Foreskin keratinocyte (primary cell): ENCODE measurements at places on chromosomes 12 and 14.

- no peak for DNase-seq
Observed at GRCh38 chr14:84707830-84708229, 822.1 kb upstream of the FLRT2 start.

DNA sequence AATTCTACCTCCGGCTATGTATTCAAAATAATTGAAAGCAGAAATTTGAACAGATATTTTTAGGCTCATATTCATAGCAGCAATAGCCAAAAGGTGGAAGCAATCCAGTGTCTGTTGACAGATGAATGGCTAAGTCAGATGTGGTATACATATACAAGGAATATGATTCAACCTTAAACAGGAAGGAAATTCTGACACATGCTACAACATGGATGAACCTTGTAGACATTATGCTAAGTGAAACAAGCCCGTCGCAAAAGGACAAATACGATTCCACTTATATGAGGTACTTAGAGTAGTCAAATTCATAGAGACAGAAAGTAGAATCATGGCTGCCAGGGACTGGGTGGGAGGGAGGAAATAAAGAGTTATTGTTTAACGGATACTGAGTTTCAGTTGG is 331.6 kb downstream of the PCNX1 start:
- no peak for DNase-seq

- no peak for DNase-seq
Observed at GRCh38 chr12:17151917-17152316, 546.0 kb upstream of the LMO3 start.

GRCh38 chr14:96627386-96627785 is 125.2 kb downstream of the PAPOLA start:
- DNase-seq: no peak

DNA sequence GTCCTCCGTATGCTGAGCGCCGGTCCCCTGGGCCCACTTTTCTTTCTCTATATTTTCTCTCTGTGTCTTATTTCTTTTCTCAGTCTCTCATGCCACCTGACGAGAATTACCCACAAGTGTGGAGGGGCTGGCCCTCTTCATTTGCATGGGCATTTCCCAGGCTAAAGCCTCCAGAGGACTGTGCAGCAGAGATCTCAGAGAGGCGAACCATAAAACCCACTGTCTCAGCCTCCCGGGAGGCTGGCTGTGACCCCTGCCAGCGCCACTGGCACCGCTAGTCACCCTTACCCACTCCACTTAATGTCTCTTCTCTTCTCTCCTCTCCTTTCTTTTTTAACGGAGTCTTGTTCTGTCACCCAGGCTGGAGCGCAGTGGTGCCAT is 7.1 kb upstream of the SERPINA9 start:
- DNase-seq: no peak

GRCh38 chr12:19915392-19916195 is 452.7 kb upstream of the PDE3A start:
- no peak for DNase-seq

GRCh38 chr12:53005215-53005985 is 856 bp upstream of the EIF4B start:
- DNase-seq: no peak

DNA sequence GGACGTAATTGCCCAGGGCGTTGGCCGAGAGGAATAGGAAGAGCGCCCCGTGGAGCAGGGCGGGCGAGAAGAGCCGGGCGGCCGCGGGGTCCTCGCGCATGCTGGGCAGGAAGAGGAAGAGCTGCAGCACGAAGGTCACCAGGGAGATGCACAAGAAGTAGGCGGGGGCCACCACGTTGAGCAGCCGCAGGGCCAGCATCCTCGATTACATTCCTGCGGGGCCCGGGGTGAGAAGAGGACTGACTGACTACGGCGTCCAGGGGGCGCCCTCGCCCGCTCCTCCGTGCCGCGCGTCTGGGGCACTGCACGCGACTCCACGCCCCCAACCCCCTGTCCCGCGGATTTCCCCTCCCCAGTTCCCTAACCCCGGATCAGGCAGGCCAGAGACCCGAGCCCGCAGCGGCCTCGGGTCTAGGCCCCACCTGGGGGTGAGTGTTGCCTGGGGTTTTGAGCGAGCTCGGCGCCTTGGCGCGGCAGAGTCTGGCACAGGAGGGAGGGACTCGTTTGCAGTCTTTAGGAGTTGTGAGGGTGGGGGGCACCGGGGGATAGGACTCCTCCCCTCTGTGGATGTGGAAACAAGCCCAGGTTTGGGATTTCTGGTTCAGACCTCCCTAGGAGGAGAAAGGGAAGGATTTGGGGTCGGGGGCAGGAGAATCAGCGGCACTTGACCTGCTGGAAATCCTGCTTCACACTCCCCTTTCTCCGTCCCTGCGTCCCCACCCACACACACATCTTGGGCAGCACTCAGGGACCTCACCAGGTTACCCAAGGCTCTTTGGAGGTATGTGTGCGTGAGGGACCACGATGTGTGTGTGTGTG is 1.8 kb downstream of the ZDHHC22 start:
- no peak for DNase-seq

DNA sequence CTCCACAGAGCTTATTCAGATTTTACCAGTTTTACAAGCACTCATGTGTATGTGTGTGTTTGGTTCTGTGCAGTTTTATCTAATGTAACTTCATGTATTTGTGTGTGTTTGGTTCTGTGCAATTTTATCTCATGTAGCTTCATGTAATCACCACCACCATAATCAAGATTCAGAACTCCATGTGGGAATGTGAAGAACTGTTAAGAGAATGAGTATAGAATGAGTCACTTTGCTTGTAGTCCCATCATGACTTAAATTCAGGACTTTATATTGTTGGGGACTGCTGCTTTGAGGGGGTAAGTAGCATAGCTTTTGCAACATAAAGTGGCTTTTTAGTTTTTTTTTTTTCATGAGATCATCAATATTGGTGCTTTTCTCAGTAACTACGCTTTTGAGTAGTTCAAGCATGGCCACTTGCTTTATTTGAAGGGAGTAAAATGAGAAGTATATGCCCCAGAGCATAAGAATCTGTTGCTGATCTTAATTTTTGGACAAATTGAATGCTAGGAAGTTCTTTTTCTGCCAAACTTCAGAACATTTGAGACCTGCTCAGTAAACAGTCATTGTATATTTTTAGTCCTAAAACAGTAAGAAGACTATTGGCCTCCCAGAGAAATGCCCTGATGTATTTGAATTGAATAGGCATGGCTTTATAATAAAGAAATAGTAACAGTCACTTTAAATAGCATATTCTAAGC is 28.8 kb downstream of the PROX2 start:
- peak; percentile 53 for DNase-seq

DNA sequence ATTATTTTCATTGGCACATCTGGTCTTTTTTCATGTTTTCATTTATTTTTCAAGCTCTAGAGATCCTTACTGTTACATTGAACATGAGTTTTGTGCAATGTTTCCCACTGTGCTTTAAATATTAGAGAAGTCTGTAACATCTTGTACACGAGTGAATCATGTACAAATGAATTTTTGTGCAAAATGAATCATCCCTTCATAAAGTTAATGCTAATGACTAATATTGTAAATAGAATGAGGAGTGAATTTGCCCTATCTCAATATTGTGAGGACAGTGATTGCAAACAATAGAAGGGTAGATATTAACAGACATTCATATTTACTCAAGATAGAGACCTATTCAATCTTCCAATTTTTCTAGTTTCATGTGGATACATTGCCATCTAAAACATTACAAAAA is 463.3 kb upstream of the FOXG1 start:
- DNase-seq: peak; percentile 43

GRCh38 chr12:120252071-120252906 is 13.2 kb downstream of the PXN start:
- DNase-seq: no peak

GRCh38 chr14:74974364-74975058 is 19.1 kb upstream of the PGF start:
- no peak for DNase-seq

GRCh38 chr12:65694130-65694529 is 130.2 kb upstream of the HMGA2 start:
- DNase-seq: no peak

GRCh38 chr12:6070472-6071257 is 53.8 kb downstream of the VWF start:
- no peak for DNase-seq

- DNase-seq: no peak
Observed at GRCh38 chr14:84085493-84085892, 1444.5 kb upstream of the FLRT2 start.

DNA sequence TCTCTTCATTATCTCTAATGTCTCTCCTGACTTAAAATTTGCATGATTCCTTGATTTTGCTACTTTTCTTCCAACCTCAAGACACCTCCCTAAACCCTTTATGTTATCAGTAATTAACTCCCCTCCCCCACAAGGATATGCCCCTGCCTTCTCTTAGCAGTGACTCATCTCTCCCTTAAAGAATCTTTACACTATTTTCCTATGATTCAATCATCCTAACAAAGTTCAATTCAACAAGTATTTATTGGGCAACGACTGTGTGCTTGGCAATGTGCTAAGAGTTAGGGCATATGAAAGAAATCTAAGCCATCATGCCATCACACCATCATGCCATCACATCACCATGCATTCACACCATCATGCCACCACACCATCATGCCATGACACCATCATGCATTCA is 80.1 kb downstream of the ANO2 start:
- DNase-seq: no peak

DNA sequence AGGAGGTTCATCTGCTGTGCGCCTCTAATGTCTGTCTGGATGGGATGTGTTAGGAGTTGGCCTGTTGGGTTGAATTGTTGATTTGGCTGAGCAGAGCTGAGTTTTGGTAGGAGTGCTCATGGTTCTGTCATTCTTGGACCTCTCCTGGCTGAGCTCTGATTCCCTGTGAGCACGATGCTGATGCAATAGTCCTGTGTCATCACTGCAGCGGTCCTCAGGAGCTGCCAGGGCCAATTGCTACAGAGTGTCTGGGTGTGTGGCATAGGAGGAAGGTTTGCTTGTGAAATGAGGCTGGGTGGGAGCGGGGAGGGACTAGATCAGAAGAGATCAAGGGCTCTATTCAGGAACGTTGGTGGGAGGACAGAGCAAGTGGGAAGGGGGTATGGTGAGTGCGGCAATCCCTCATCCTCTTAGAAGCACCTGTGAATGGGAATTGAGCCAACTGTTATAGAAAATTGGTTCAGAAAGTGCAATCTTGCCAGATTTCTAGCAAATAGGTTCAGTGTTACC is 21.2 kb downstream of the PEX5 start:
- no peak for DNase-seq
